Pons (tissue), 1 donor: ENCODE measurements at places on chromosomes 7 and 10.
A peak's percentile ranks its signal among the peaks of the same experiment; 100 is the strongest.

GRCh38 chr10:5935628-5936027 lies 41.7 kb downstream of the IL15RA start:
- no peak for DNase-seq

- DNase-seq: no peak
These were observed 528.5 kb downstream of the LRMDA start for GRCh38 chr10:75959912-75960311.

GRCh38 chr7:28130277-28130676 lies 50.3 kb downstream of the JAZF1 start:
- DNase-seq: no peak

- no peak for DNase-seq
These were observed 443.5 kb downstream of the PAXIP1 start for GRCh38 chr7:154559454-154559853.

GRCh38 chr7:99623091-99623693 lies 6.4 kb downstream of the ZSCAN25 start:
- no peak for DNase-seq

DNA sequence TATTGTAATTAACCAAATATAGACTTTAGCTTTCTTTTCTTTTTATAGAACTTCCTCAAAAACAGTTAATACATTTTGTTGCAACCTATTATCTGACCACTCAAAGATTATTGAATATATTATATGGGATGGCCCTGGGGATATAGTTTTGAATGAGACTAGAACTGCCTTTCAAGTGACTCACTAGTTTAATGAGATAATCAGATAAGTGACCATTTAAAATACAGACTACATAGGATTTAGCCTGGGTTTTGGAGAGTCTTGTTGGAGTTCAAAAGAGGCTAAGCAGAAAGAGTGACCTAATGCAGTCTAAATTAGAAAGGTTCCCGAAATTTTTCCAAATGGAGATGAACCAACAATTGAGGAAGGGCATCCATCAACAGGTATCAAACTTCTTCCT lies 305.2 kb upstream of the ETV1 start:
- DNase-seq: no peak

- no peak for DNase-seq
These were observed 53.7 kb downstream of the KIF5B start for GRCh38 chr10:32002531-32002930.

DNA sequence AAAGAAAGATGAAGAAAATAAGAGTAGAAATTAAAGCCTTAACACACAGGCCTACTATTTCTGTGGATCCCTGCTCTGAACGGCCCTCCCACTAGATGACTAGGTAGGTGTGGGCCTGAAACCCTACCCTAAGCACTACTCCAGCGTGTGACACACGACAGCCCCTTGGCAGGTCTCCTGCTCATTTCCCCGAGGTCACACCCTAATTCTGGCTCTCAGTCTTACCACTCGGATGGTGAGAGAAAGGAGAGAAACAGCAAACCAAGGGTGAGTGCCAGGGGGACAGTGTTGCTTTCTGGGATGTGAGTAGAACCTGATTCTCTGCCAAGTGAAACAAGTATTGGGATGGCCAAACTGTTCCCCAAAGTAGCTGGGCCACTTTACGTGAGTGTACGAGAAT lies 12.1 kb downstream of the GALNTL5 start:
- no peak for DNase-seq

GRCh38 chr7:1670894-1671593 lies 967 bp downstream of the ELFN1 start:
- no peak for DNase-seq

- peak; percentile 91 for DNase-seq
These were observed 252.6 kb downstream of the DOCK4 start for GRCh38 chr7:111953611-111954010.

DNA sequence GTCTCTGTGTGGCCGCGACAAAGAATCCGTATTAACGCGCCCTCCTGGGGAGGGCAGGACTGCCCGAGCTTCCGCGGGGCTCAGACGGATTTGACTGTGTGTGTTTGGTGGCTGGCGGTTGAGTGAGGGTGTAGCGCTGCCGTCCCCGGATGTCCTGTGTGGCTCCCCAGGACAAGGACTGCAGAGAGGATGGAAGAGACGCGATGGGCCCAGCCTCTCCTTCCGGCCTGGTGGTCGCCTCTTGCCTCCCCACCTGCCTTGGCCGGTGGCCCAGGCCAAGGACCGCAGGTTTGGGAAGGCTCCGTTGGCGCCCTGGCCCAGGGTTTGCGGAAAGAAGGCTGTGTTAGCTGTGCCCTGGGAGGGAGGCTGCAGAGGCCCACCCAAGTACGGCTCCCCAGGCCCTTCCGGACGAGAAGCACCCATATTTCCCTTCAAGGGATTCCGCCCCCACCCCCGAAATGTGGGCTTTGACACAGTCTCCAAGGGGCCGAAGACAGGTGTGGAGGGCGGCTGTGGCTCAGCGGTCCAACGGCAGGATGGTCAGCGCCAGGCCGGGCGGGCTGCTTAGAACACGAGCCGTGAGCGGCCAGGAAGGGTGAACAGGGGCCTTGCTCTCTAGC lies 2.3 kb downstream of the UNCX start:
- no peak for DNase-seq

DNA sequence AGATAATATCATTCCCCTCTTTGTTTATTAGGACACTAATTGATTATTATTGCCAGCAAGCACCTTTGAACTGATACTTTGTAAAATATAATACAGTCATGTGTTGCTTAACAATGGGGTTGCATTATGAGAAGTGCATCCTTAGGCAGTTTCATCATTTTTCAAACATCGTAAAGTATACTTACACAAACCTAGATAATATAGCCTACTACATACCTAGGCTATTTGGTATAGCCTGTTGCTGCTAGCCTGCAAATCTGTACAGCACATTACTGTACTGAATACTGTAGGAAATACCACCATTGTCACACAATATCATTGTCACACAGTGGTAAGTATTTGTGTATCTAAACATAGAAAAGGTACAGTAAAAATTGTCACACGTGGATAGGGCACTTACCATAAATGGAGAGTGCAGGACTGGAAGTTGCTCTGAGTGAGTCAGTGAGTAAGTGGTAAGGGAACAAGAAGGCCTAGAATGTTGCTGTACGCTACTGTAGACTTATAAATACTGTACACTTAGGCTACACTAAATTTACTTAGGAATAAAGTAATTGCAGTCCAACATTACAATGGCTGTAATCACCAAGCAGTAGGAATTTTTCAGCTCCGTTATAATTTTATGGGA lies 70.7 kb downstream of the LCOR start:
- DNase-seq: no peak

DNA sequence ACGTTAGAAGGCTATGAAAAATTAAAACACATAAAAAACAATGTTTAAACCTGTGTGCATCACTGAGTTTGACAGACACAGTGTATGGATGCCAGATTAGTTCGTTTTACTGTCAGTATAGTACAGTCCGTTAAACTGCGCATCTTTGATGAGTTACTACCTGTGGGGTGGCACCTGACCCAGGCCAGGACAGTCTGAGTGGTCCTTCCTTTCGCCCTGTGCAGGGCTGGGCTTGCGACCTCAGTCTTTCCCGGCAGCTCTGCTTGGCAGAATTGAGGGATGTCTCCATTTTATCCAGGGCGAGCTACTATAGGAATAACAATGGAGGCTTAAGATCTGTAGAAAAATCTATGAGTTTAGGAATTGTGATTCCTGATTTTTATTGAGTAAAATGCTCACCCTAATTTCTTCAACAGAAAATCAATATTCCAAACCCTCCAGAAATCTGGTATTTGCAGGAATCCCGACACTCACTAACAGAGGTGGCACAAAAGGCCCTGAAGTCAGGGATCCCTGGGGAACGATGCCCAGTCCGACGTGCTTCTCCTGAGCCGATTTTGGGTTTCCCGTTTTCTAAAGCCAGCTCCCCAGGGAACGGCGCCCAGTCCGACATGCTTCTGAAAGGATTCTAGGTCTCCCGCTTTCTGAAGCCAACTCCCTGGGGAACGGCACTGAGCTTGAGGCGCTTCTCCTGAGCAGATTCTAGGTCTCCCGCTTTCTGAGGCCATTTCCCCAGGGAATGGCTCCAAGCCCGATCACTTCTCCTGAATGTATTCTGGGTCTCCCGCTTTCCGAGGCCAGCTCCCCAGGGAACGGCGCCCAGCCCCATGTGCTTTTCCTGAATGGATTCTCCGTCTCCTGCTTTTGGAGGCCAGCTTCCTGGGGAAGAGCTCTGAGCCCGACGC lies 377.6 kb downstream of the DNAJB6 start:
- DNase-seq: no peak

- DNase-seq: no peak
These were observed 172.1 kb upstream of the AOAH start for GRCh38 chr7:36896418-36896817.

GRCh38 chr7:50210706-50211115 lies 93.8 kb upstream of the IKZF1 start:
- DNase-seq: no peak

- DNase-seq: no peak
These were observed 10.9 kb upstream of the CYREN start for GRCh38 chr7:135181261-135181928.

GRCh38 chr7:83821866-83822265 lies 172.9 kb upstream of the SEMA3E start:
- DNase-seq: no peak

DNA sequence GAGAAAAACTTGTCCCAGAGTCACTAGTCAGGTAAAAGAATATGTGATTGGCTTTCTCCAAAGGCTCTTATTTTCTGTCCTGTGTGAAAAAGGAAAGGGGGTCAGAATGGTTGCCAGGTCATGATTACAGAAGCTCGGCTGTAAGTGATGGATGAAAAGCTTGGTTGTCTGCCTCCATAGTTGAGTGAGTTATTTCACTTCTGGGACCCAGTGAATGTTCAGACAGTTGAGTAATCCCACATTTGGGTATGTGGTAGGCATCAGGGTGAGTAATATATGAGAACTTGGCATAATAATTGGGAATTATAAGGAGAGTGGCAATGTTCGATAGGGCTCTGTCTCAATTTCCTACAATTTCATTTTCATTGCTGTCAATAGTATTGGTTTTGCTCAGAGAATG lies 72.5 kb downstream of the BBS9 start:
- no peak for DNase-seq

DNA sequence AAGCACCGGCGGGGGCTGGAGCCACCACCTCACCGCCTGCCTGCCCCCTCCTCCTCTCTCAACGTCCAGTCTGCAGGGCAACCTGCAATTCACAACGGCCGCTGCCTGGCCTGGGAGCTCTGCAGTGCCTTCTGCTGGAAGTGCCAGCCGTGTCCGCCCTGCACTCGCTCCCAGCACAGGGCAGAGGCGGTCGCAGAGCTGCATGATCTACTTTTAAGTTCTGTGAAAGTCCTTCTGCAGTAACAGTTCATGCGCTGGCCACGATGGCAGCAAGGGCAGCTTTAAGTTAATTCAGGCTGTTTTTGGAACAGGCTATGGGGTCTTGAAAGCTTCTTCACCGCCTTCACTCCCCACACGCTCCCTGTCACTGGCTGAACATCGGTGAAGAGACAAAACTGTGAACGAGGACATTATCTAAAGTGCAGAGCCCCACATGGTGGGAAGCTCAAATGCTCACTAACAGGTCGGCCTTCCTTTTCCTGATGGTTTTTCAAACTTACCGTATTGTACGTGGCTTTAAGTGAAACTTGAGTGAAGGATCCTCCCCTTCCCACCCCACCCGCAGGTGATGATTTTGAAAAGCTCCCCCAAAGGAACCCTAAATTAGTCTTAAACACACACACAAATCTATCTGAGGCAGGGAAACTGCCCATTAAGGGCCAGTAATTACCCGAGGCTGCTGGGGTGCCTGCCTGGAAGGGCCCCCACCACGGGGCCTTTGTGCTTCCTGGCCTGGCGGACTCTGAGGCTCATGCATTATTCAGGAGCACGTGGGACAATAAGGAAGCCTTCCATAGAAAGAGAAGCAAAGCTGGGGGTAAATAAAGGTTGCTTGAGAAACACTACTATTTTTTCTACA lies 504.3 kb downstream of the DNAJB6 start:
- DNase-seq: no peak

DNA sequence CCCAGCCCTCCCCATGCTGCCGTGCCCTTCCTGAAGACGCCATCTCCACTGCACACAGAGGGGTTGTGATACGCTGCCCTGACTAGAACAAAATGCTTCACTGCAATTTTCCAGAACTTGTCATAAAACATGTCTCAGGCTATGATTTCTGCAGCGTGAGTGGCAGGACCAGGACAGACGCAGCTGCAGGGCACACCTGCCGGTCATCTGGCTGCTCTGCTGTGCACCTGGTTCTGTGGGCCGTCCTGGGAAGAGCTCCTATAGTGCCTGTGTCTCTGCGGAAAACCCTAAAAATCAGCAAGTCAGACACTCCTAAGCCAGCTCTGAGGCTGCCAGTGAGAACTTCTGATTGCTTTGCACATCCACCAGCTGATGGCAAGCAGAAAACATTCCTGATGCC lies 39.7 kb upstream of the DIP2C start:
- no peak for DNase-seq

- no peak for DNase-seq
These were observed 919 bp upstream of the IDI2 start for GRCh38 chr10:1026578-1026977.

DNA sequence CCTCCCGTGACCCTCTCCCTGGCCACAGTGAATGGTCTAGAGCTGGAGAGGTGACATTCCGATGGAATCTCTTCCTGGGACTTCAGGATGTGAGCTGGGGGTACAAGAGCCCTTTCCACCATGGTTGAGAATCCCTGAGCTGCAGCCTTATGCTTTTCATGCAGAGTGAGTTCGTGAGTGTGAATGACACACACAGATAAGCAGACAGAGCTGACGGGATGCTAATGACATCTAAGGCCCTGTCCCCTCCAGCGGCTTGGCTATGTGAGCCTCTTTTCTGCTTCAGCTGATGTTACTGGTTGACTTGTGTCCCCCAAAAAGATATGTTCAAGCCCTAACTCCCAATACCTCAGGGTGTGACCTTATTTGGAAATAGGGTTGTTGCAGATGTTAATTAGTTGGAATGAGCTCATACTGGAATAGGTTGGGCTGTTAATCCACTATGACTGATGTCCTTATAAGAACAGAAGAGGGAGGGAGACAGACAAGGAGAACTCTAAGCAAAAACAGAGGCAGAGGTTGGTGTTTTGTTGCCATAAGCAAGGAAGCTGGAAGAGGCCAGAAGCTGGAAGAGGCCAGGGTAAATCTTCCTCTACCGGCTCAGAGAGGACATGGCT lies 111.1 kb upstream of the AFAP1L2 start:
- DNase-seq: no peak

DNA sequence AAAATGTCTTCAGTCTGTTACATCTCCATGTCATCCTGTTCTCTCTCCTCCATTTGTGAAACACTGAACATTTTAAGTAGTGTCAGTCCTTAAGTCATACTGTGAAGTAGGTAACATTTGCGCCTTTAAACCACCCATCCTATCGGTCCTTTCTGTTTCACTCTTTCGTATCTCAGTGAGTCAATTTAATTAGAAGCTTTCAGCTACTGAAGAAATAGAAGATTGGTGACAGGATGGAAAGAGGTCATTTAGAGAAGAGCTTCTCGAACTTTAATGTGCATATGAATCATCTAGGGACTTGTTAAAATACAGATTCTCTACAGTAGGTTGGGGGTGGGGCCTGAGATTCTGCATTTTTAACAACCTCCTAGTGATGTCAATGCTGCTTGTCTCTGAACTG lies 113.4 kb downstream of the SRI start:
- DNase-seq: no peak
